Motor neuron (in vitro differentiated cells): ENCODE measurements at places on chromosomes 12 and 14.

- no peak for ATAC-seq
These were observed 35.2 kb downstream of the SCARB1 start for GRCh38 chr12:124828264-124829007.

GRCh38 chr12:114711689-114712152, 27.7 kb upstream of the TBX3 start:
- ATAC-seq = no peak

GRCh38 chr12:15688202-15688736, 100.9 kb downstream of the EPS8 start:
- ATAC-seq = peak; percentile 57

DNA sequence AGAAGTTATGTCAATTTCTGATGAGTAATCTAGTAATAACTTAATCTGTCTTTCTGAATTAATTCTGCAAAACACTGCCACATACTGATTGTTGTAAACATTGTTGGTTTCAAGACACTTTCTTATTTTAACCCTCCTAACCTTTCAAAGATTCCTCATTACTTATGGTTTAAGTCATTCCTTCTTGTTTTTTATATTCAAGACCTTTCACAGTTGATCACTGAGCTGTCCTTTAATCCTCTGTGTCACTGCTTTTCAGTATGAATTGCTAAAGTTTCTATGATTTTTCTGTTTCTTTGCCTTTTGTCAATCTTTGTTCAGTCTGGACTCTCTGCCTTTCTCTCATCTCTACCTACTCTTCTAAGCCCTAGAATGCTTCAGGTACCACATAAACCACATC, 164.7 kb downstream of the RAD51B start:
- no peak for ATAC-seq

- ATAC-seq = no peak
These were observed 37.9 kb upstream of the PPM1A start for GRCh38 chr14:60211153-60211552.

DNA sequence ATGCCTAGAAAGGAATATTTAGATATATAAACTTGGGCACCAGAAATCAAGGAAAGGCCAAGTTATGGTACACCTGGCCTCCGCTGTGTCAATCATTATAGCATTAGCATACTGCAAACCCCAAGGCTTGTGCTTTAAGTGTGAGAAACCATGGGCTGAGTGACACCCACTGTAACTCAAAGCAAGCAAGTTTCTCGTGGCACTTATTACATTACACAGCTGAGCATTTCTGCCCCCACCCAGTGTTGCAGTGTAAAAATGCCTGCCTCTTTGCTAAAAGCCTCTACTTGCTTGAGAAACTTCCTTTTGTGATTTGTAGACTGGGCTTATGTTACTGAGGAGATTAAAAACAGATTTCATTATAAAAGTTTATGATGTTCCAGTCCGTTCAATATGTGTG, 122.0 kb downstream of the TGFB3 start:
- ATAC-seq = peak; percentile 56

GRCh38 chr12:62658910-62659309, 192.3 kb downstream of the MON2 start:
- no peak for ATAC-seq

DNA sequence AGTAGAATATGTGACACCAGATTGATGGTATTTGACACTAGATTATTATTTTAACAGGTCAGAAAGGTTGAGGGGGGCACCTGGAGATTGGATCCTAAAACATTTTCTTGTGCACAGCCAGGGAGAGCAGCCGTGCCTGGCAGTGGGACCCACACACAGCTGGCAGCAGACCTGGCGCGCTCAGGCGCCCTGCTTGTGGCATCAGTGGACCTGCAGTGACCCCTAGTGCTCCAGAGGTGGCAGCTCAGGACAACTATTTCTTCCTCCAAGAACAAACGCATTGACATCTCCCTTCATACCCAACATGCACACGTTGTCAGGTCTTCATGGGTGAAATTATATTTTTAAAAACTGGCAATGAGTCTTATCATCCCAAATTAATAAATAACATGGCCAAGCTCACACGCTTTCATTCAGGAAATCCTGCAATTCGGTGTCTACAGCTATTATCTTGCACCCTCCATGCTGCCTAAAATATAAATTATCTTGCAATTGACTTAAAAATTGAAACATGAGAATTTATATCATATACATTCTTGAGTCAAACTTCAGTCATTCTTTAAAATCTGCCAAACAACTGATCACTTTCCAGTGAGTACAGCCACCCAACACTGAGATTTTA, 7.7 kb upstream of the TMEM132D start:
- ATAC-seq = peak; percentile 85

DNA sequence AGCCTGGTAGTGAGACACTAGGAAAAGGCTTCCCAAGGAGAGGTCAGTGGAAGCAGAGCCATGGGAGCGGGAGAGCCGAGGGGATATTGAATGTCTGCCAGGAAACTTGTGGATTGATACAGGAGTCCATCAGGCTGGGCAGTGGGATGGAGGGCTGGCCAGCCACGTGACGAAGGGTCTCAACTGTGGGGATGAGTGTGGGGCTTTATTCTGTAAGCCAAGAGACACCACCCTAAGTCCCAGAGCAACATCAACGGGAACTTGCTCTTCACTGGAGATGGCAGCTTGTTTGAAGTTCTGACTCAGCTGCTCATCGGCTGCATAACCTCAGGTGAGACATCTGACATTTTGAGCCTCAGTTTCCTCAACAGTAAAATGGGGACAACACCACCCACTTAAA, 197.8 kb downstream of the VRK1 start:
- ATAC-seq = no peak

GRCh38 chr14:100419856-100420255, 96.7 kb downstream of the SLC25A47 start:
- ATAC-seq = no peak

DNA sequence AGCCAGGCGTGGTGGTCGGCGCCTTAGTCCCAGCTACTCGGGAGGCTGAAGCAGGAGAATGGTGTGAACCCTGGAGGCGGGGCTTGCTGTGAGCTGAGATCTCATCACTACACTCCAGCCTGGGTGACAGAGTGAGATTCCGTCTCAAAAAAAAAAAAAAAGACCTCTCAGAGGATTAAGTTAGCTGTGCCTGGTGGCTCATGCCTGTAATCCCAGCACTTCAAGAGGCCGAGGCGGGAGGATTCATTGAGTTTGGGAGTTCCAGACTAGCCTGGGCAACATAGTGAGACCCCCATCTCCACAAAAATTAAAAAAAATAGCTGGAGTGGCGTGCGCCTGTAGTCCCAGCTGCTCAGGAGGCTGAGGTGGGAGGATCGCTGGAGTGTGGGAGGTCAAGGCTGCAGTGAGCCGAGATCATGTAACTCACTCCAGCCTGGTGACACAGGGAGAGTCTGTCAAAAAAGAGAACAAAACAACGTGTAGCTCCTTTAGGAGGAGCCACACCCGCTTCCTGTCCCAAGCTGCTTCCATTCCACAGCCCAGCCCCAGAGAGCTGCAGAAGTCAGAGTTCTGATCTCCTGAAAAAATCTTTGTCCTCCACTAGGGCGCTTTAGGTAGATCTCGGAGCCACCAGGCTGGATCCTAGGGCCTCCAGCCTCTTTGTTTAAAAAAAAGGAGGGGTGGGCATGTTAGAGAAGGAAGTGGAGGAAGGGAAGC, 11.5 kb upstream of the ULK1 start:
- ATAC-seq = peak; percentile 72

GRCh38 chr14:39006721-39007410, 96.2 kb downstream of the SEC23A start:
- ATAC-seq = no peak

DNA sequence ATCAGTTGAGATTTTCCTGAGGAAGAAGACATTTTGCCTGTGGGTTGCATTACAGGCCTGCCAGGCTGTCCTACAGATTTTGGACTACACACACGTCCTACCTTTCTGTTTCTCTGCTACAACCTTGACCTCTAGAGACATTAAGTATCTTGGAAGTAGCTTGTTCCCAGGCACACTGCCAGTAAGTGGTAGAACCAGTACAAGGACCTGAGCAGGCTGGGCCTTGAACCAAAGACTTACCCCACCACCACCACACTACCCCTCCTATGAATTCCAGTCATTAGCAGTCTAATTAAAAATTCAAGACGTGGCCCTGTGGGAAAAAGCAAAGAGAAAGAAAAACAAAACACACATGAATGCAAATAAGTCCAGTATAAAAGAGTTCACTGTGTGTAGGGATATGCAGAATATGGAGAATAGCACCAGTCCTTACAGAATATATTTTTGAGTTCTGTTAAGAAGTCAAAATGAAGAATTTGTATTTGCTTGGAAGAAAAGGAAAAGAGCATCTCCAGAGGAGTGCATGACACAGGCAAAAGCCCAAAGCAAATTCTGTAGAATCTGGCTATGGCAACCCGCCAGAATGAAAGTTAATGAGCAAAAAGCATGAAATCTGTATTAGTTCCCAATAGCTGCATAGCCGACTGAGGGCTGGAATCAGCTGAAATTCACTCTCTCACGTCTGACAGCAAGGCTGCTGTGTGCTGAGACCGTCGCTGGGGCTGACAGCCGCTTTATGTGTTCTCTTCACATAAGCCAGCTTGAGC, 74.3 kb upstream of the ST8SIA1 start:
- peak; percentile 68 for ATAC-seq

- peak; percentile 58 for ATAC-seq
These were observed 33.4 kb downstream of the ANO4 start for GRCh38 chr12:100827901-100828520.

DNA sequence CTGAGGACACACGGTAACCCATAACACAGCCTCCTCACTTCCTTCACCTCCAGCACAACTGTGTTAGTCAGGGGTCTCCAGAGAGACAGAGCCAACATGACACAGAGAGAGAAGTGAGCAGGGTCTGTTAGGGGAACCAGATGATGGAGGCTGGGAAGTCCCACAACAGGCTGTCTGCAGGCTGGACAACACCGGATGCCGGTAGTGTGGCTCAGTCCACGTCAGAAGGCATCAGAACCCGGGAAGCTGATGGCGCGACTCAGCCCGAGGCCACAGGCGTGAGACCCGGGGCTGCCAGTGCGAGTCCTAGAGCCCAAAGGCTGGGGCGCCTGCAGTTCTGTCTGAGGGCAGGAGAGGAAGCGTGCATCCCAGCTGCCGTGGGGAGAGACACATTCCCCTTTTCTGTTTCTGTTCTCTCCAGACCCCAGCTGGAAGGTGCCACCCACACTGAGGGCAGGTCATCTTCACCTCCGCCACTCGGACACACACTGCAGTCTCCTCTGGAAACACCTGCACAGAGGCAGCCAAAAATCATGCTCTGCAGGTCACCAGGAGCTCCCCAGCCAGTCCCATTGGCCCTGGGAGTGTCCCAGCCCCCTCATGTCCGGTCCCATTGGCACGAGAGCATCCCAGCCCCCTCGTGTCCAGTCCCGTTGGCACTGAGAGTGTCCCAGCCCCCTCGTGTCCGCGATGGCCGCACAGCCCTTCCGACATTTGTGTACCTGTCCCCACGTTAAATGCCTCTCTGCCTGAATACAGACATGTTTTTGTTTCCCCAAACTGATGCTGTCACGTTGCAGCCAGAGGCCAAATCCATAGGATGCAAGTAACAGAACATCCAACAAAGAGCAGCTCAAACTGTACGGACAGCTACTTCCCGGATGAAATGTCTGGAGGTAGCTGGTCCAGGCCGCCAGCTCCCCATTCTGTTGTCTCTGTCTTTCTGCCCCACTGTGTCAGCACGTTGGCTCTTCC, 7.9 kb upstream of the FBRSL1 start:
- ATAC-seq = no peak

- ATAC-seq = peak; percentile 38
These were observed 523 bp downstream of the WSB2 start for GRCh38 chr12:118060301-118061010.

DNA sequence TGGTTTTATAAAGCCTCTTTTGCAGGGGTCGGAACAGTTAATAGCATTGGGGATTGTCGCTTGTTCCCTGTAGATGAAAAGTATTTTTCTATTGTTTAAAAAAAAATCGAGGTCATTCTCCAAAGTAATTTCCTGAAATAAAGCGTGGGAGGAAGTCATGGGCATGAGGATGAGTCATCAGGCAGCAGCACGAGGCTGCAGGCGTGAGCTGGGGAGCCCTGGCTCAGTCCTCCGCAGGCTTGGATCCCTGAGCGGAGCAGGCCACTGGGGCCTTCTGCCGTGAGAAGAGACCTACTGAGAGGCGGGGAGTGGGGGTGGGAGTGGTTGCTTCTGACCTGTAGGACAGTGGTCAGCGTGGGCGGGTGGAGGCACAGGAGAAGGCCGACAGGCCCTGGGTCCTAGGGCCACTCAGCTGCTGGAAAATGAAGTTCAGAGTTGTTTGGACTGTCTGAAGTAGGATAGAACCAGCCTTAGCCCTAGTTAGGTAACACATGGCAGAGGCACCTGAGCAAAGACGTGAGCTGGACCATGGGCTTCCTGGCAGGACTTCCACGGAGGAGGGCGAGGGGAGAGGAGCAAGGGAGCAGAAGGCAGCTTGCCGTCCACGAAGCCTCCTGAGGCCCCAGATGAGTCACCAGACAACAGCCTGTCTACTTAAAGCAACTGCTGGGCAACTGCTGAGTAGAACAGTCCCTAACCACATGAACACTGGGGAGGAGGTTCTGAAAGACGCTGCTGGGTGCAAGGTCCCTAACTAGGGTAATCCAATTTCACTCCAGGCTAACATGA, 21.1 kb upstream of the LGALS3 start:
- peak; percentile 45 for ATAC-seq

DNA sequence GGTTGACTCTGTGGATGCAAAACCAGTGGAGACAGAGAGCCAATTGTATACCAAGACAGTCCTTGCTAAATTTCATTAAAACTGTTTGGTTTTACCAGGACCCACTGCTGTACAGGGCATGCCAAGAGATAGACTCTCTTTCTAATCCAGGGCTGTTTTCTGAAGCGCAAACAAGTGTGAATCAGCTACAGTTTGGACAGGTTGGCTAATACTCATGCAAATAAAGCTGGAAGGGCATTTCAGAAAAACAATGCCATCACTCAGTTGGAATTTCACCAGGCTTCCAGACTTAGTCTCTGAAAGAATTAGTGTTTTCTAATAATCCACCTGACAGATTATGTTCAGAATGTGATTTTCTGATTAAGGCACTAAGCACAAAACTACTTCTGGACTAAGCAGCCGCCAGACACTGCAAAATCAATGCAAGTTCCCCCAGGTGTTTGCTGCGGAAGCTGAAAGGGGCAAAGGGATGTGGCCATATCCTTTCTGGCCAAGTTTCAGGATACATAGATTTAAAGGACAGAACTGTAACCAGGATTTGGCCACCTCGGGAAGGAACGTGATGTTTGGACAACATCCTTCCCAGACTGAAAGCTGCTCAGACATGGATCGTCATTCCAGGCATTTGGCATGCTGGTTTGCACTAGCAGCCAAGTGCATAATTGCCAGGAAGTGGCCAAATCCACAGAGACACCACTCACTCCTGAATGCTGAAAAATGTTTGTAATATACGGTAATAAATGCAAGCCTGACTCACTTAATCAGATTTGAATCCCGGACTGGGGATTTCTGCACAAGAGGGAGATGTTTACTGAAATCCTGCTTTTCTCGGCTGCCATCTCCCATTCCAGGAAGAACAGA, 32.0 kb upstream of the CDKN3 start:
- peak; percentile 8 for ATAC-seq

DNA sequence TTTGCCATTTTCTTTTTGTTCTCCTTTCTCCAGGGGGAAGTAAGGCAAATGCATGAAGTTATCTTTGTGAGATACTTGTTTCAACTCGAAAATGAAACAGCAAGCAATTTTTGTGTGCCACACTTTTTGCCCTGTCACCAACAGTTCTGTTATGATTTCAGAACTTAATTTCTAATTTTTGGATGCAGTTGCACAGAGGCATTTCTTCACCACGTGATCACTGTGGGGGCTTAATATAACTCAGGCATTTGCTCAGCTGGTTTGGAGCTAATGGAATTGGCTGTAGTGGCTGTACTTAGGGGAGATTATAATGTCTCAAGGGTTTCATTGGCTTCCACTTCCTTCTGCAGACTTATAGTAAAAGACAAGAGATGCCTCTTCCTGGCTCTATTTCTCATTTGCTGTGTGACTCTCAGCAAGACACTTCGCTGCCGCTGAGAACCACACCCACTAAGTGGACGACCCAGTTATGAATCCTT, 452.4 kb downstream of the RAD51B start:
- no peak for ATAC-seq
